Fibroblast of skin of left biceps (primary cell): ENCODE measurements at places on chromosomes 5 and 9.

GRCh38 chr9:95852059-95853032 lies 23.1 kb upstream of the ERCC6L2 start:
- DNase-seq, result no peak

- DNase-seq, result no peak
Measured at GRCh38 chr5:55711507-55712022, 559 bp downstream of the SLC38A9 start.

DNA sequence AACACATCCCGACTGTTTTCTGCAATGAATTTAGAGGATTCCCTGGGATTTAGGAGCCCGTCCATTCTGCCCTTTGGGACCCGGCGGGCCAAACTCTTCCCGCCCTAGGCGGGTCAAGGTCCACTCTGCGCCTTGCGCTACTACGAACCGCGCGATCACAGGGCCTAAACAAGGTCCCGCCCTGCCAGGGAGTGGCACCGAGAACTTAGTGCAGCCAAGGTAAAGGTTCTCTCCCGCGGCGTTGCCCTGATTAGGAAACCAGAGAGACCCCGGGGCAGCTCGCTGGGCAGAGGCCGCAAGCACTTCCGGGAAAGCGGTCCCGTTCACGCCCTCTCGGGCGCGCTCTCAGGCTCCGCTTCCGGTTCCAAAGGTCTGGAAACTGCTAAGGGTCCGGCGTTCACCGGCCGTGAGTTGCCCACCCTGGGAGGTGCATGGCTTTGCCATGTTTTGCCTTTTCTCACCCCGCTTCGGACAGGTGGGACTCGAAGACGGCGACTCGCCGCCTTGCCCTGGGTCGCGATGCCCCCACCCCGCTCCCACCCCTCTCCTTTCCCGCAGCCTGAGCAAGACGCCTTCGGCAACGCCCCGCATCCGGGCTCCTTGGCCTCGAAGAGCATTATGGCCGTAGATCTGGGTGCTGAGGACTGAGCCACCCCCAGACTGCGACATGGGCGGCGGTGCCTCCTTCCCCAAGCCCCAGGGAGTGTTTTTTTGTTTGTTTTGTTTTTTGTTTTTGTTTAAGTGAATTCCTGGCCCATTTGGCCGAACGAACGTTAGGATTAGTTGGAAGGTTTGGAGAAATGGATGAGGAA lies 23.4 kb downstream of the HNRNPK start:
- DNase-seq, result no peak

DNA sequence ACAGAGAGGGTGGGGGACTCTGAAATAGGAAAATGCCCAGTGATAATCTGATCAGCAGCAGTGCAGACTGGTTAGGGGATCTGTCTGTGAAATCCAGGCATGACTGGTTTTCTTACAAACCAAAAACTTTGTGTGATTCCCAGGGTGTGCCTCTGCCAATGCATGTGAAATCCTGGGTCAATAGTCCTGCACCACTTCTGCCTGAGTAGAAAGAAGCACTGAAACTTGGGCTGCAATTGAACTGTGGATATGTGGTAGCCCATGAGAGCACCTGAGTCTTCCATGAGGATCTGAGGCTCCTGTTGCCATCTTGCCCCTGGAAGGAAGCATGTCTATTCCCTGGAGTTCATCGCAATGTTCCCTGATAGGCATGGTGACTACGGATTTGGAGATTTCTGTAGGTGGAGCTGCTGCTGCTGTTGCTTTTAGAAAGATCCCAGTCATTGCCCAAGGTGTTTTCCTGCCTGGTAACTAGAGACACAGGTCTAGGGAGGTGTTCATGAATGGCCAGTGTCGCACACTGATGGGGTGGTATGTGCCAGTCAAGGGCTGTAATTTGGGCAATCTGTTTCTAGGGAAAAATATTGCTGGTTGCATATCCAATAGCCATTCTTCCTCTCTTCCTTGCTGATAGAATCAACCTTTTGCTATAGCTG lies 146.7 kb downstream of the CARTPT start:
- no peak for DNase-seq

DNA sequence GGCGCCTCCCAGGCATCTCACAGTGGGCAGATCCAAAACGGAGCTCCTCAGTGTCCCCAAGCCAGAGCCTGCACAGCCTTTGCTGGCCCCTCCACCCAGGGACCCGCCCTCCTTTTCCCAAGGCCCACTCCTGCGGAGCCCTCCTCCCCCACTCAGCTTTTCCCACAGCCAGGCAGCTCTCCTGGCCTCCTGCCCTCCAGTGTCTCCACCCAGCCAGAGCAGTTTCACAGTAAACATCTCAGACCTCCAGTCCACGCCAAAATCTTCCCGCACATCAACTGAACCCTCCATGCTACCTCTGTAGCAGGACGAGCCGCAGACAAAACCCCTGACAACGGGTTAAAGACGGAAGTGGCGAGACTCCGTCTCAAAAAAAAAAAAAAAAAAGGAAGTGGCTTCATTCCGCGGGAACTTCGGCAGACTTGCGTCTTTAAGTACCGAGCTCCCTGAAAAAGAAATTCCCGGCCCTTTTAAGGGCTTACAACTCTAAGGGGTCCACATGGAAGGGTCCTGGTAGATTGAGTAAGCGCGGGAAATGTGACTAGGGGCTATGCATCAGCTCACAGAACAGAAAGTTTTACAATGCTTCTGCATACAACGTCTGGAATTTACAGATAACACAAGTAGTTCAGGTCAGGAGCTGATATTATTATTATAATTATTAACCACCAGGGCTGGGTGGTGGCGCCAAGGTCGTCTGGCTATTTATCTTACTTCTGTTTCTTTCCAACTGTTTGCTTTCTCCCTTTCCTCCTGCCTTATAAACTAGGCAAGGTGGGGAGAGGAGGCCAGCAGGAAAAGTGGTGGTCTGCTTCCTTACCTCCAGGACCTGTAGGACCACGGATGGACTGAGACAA lies 11.4 kb upstream of the GRIN1 start:
- DNase-seq, result no peak

GRCh38 chr5:1769752-1770442 lies 29.7 kb downstream of the MRPL36 start:
- DNase-seq, result no peak

- no peak for DNase-seq
Measured at GRCh38 chr9:91415290-91415689, 8.3 kb downstream of the NFIL3 start.
